Activated T-helper 1 cell treated with Interleukin-2 at 50 U/mL for 16 hours (primary cell): ENCODE measurements at places on chromosomes 13 and 19.

DNA sequence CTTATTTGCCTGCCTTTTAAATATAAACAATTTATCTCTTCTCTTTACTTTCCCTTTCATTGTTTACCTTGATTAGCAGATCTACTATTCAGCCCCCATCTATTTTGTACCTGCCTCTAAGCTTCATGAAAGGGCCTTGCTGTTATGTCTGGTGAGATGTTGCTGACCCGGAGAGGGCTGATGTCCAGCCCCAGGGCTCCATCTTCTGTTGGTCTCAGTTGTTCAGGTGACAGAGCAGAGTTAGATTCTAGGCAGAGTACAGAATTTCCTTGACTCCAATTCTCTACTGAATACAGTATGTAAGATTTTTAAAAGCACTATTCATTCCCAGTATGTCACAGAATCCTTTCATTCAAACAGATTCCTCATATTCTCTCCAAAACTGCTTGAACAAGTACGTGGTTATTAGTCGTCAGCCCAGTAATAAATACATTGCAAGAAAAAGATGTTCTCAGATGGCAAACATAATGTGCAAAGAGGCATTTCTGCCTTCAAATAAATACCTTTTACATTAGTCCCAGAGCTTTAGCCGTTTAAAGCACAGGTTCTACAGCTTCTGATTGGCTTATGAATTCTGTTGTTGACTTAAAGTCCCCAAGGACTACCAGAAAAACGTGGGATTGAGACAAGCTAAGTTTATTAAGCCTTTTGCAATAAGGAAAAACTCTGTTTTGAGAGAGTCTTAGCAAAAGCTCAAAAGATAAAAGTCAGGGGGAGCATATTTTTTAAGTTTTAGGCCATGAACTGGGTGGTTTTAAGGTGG, 159.1 kb downstream of the GPC5 start:
- no peak for DNase-seq

DNA sequence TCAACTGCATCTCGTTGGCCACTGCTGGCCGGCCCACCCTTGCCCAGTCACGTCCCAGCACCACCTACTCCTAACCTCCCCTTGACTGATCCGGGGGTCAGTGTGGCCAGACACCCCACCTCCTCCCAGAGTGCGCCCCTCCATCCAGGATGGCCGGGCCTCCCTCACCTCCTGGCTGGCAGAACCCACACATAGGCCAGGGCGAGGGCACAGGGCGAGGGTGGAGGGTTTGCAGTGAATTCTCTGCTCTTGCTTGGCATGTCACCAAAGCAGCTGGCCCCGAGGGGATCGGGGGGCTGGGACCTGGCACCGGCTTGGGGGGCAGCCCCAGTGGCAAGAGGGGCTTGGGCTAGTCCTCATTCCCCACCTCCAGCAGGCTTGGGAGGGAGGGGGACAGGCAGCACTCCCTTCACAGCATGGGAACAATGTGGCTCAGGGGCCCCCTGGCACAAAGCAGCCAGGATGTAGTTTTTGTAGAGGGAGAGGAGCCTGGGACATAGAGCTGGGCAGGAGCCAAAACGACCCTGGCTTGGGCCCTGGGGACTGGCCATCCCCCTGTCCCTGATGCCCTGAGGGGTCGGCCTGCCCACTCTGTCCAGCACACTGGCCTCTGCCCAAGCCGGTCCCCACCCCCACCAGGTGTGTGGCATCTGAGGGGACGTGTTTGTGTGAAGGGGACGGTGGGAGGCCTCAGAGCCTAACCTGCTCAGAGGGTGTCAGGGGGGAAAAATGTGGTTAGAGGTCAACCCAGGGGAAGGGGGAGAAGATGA, 28.5 kb upstream of the ASF1B start:
- DNase-seq = no peak

- DNase-seq = no peak
Observed at GRCh38 chr19:33562636-33563035, 41.0 kb upstream of the PEPD start.

GRCh38 chr13:99661791-99662190, 160.5 kb downstream of the TM9SF2 start:
- no peak for DNase-seq

DNA sequence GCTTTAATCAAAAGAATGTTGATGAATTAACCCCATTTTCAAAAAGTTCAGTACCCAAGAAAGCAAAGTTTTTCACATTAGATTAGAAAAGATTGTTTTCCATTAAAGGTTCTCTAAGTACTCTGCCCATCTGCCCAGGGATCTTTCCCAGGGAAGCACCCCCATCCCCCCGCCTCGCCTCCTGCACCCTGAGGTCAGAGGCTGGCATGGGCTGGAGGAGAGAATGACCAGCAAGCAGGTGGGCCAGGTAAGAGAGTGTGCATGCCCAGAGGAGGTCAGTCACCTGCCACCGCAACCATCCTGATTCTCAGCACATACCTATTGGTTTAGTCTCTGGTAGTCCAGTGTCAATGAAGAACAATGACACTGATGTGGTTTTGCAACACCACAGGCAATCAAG, 279.4 kb upstream of the ZNF507 start:
- DNase-seq = no peak

- DNase-seq = no peak
Observed at GRCh38 chr19:14091813-14092462, 1.4 kb upstream of the SAMD1 start.

- peak; percentile 30 for DNase-seq
Observed at GRCh38 chr19:6060600-6061375, 49.5 kb downstream of the RFX2 start.

GRCh38 chr13:92734068-92734467, 492.5 kb upstream of the GPC6 start:
- DNase-seq = no peak

DNA sequence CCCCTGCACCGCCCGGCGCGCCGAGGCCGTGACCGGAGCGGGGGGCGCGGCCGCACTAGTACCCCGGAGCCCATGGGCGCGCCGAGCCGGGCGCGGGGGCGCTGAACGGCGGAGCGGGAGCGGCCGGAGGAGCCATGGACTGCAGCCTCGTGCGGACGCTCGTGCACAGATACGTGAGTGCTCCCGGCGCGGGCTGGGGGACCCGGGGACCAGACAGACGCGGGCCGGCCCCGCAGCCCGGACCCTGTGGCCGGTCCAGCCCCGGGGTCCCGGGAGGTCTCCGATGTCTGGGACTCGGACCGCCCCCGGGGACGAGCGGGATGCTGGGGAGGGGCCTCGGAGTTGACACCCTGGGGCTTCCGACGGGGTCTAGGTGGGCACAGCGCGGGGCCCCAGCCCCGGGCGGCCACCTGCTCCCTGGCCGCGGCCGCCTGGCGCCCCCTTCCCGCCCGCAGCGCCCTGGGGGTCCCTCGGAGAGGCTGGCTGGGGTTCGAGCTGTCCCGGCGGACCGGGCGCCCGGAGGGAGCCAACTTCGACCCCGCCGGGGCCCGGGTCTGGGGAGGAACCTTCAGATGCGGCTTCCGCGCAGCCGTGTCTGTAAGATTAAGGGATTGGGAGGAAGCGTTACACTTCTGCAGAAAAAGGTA, 568 bp downstream of the ATP11A start:
- DNase-seq = no peak

DNA sequence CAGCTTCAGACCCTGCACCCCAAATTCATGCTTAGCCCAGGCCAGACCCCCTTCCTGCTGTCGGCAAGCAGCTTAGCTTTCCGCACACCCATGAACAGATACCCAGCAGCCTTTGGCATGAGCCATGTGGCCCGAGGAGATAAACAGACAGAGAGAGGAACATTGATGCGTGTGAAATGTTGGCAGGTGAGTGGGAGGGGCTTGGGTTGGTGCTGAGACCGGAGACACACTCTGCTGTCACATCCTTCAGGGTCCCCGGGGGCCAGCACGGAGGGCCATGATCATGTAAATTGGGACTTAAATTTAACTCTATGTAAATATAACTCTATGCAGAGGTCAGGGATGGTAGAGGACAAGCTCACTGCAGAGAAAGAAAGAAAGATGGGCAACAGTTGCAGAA, 1.5 kb downstream of the CD22 start:
- DNase-seq = no peak

DNA sequence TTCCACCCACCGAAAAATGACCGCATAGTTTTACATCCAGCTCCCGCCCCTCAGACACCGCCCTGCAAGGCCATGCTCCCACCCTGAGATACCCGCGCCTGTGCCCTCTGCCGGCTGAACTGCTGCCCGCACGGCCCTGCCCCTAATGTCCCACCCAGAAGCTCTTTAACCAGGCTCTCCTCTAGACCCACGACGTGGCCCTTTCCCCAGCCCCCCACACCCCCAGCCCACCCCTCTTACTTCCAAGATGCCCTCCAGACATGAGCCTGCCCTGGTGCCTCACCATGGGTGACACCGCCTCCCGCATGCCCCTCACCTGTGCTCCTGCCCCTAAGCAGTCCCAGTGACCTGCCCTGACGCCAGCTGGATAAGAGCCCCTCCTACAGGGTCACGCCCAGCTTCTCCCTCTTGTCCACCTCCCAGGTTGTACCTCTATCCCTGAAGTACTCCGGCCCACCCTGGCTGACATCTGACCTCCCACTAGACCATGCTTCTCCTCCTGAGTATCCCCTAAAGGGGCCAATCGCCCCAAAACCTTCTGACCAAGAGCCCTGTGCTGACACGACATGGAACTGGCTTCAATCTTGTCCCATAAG, 51.2 kb downstream of the COLGALT1 start:
- no peak for DNase-seq

DNA sequence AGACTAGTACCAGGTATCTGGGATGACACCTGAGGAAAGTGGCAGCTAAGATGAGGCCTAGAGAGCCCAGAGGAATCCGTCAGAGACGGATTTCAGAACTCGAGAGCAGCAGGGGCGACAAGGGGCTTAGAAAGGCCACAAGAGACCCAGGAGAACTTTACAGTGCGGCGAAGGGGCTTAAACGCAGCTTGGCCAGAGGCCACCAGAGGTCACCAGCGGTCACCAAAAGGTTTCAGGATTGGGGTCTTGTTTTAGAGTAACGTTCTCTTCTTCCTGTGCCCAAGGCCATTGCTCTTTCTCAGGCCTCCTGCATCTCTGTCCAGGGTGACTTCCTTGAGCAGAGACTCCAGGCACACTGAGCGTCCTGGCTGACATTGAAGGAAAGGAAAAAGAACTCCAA, 2.2 kb downstream of the ZSCAN22 start:
- no peak for DNase-seq

DNA sequence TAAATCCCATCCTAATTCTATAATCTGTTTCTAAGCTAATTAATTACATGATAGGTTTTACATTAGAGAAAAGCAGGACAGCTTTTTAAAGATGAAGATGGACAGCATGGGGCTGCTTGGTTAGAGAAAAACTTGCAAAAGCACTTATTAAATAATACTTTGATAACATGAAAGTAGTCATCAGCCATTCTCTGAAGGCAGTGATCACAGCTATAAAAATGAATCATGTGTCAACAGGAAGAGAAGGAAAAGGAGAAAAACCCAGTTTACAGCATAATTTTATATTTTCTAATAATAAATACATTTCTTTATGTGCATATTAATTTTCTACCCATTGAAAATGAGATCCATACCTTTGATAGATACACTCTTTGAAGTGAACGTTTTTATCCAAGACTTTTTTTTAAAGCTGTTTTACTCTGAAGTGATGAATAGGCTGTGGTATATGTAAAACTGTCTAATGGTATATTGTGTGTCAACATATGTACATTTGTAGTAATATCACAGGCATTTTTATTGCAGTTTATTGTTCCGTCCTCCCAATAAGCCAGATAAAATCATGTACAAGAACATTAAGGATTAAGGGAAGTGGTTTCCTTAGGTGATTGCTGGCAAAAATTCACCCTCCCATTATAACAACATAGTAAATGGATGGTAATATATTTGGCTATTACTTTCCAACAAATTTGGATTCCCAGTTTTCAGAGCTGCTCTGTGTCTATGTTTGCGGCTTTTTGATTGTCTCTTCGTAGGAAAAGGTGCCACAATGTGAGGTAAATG, 1.3 kb upstream of the KLF5 start:
- no peak for DNase-seq

- DNase-seq = no peak
Observed at GRCh38 chr19:30788105-30788765, 416.1 kb downstream of the ZNF536 start.

GRCh38 chr13:104315606-104316005, 1249.4 kb upstream of the SLC10A2 start:
- DNase-seq = no peak

DNA sequence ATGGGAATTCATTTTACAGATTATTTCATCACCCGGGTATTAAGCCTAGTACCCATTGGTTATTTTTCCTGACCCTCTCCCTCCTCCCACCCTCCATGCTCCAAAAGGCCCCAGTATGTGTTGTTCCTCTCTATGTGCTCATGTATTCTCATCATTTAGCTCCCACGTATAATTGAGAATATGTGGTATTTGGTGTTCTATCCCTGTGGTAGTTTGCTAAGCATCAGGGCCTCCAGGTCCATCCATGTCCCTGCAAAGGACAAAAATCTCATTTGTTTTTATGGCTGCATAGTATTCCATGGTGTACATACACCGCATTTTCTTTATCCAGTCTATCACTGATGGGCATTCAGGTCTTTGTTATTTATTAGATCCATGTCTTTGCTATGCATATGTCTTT, 894.1 kb upstream of the MIR17HG start:
- DNase-seq = no peak

GRCh38 chr13:51303063-51303552, 36.4 kb upstream of the SERPINE3 start:
- no peak for DNase-seq

GRCh38 chr13:99136427-99136954, 64.2 kb upstream of the UBAC2 start:
- no peak for DNase-seq

- DNase-seq = peak; percentile 36
Observed at GRCh38 chr13:99357131-99357596, 50.0 kb upstream of the GPR183 start.

DNA sequence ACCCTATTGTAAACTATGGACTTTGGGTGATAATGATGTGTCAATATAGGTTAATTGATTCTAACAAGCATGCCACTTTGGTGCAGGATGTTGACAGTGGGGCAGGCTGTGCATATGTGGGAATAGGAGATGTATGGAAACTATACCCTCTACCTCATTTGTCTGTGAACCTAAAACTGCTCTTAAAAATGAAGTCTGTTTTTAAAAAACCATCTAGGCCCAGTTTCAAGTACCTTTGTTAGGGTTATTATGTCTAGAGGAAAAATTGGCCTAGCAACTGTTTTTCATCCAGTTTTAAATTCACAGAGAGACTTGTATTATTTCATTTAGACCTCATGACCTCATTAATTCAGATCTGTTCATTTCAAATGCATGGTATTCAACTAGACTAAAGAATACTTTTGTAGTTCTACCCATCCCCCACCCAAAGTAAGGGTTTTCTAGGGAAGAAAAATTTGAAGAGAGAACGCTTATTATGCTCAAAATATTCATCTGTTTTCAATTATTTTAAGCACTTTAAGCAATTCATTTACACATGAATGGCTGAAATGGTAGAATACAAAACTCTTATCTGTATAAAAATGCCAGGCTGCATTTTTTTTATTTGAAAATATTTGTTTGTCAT, 1781.9 kb upstream of the MIR17HG start:
- no peak for DNase-seq

GRCh38 chr19:15623711-15624318, 8.8 kb downstream of the CYP4F8 start:
- DNase-seq = no peak
